Memory B cell (primary cell): ENCODE measurements at places on chromosomes 6 and 20.
A peak's percentile ranks its signal among the peaks of the same experiment; 100 is the strongest.

DNA sequence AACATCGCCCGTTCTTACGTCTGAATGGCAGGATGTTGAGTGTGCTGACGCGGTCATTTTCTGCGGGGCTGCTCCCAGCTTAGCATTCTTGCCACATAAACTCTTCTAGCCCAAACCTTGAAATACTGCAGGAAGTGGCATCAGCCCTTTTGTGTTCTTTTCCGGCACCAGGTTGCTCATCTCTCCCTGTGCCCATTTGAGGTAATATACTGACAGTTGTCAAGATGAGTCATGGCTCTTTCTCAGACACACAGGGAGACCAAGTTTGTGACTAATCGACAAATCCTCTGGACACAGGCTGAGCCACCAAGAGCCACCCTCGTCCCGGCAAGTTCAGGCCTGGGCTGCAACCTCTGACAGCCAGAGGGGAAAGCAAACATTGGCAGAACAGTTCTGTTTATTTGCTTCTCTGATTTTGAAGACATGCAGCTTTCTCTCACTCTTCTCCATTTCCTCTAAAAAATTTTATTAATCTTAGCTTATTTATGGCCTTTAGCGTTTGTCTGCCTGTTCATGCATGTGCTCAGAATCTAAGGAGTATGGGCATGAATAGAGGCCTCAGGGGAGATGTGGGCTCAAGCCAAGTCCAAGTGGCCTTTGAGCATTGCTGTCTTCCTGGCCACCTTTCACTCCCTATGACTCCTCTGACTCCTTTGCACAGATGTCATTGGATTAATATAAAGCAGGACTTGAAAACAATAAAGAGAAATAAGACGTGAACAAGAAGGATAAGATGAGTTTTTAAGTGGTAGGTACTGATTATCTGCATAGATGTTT is 328.2 kb upstream of the JAG1 start:
- DNase-seq: no peak

DNA sequence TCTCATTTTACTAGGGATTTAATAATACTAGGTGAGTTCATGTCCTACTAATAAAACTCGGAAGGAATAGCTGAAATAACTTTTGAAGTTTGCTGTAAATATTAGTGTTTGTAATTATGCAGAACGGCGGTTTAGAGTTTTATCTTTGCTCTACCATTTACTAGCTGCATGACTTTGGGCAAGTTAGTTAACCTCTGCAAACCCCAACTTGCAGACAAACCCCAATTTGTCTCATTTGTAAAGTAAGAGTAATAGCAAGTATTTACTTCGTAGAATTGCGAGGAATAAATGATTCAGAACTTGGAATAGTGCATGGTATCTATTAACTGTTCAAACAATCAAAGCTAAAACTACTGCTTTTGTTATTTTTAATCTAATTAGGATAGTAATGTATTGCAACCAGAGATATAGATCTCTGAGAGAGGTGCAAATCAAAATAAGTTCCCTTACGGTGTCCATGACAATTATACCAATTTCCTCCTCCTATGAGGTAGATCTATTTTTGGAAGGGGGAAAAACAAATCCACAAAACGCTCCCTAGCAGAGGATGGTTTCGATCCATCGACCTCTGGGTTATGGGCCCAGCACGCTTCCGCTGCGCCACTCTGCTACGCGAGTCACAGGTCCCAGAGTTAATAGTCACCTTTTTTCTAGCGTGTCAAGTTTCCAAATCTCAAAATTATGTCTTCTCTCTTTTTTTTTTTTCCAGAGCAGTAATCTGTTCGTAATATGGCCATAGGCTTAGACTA is 35.1 kb upstream of the BTN3A2 start:
- DNase-seq: no peak

GRCh38 chr6:109461733-109462526 is 6.4 kb upstream of the MICAL1 start:
- no peak for DNase-seq

- DNase-seq: no peak
Measured at GRCh38 chr6:40950986-40951698, 87.9 kb downstream of the UNC5CL start.

DNA sequence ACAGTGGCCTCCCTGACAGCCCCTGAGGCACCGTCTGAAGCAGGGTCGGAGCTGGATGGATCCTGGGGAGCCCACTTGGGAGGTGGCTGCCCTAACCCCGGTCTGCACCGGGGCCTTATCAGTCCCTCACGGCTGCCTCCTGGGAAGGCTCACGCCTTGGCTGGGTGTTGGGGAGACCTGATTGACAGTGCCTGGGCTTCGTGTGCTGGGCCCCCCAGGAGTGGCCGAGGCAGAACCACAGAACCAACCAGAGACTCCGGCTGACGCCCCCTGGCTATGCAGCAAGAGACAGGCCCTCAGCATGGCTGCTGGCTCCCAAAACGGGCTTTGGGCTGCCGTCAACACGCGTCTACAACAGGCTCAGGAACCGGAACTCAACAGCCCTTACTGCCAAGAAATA is 219.6 kb downstream of the TAF4 start:
- no peak for DNase-seq

DNA sequence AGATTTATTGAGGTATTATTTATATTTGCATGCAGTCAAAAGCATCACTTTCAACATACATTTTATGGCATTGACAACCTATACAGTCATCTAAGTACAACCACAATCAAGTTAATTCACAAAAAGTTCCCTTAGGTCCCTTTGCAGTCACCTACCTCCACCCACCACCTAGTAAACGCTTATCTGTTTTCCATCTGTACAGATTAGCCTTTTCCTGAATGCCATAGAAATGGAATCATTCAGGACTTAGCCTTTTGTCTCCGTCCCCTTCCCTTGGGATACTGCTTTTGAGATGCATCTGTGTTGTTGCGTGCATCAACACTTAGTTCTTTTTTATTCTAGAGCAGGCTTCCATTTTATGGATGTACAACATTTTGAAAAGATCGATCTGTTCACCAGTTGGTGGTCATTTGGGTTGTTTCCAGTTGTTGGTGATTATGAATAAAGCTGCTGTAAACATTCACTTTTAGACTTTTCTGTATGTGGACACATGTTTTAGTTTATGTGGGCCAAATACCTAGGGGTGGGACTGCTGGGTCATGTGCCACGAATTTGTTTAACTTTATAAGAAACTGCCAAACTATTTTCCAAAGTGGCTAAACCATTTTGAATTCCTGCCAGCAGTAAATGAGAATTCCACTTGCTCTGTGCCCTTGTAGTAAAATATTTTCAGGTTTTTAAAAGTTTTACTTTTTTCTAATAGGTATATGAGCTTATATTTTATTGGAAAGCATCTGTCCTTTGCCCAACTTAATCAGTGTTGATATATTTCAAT is 17.6 kb upstream of the IFNGR1 start:
- no peak for DNase-seq

GRCh38 chr20:47999166-47999565 is 213.9 kb upstream of the SULF2 start:
- DNase-seq: no peak

DNA sequence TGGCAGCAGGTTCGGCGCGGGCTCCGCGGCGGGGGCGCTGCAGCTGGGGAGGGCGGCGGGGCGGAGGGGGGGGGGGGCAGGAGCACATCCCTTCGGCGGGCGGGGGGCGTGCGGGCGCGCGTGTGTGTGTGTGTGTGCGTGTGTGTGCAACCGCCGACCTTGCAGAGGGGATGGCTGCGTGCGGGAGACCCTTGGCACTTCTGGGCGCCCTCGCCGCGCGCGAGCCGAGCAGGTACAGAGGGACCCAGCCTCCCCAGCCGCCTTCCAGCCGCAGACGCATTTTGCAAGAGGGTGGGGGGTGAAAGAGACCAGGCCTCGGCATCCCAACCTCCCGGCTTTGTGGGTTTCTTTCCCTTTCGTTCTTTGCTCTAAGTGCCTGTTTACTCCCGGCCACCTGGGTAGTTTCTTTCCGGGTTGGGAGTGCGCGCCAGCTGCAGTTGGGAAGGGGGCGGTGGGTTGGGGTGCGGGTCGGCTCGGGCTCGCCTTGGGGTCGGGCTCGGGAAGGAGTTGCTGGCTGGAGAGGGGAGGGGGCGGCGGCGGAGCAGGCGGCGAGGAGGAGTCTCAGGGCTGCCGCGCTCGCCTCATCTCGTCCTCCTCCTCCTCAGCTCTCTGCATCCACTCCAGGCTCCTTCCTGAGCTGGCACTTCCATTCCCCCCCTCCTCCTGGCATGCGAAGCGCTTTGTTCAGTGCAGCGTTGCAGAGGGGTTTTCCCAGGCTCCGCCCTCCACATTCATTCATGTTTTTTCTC is 620 bp downstream of the HIVEP1 start:
- DNase-seq: peak; percentile 76

DNA sequence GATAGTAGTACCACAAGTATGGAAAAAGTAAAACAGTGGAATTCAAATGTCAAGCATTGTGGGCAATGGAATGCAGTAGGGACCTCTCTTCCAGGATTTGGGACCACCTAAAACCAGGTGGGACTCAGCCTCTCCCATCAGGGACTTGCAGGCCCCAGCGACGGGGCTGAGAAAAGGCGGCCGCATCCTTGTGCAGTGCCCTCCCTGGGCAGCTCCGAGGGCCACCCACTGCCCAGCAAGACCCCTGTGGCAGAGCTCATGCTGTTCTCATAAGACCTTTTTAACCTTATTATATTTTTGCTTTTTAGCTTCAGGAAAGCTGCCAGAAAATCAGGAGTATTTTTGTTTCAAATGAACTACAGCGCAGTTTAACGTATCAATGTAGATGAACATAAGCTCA is 142.6 kb upstream of the RPS6KA2 start:
- DNase-seq: no peak

DNA sequence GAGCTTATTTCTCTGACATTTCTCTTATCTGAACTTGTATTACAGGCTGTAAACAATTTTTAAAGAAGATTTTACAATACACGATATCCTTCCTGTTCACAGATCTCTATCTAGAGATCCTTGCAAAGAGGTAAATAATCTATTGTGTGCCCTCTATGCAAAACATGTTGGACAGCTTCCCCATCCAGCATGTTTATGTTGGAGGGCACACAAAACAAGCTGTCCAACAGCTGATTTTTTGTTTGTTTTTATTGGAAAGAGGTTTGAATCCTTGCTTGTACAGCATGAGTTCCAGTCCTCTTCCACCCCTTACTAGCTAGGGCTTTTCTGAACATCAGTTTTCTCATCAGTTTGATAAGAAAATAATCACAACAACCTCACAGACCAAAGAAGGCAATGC is 62.3 kb upstream of the SYNDIG1 start:
- no peak for DNase-seq

DNA sequence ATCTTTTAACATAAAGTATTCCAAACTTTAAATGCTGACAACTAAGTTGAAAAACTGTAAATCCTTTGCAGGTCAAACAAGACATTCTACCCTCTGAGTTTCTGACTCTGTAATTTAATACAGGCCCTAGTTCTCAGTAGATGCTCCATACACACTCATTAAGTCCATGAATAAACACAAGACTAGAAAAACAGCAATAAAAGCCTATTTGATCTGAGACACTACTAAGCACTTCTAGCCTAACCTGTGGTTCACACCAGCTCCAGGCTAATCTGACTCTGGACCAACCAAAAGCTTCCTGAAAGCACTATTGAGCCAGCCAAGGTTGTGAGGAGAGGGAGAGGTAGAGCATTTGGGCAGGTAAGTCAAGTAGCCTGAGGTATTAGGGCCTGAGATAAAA is 103.9 kb downstream of the EPM2A start:
- no peak for DNase-seq

- DNase-seq: no peak
Measured at GRCh38 chr6:34445313-34445860, 19.5 kb upstream of the RPS10 start.

- no peak for DNase-seq
Measured at GRCh38 chr6:77341058-77341986, 122.0 kb downstream of the HTR1B start.

DNA sequence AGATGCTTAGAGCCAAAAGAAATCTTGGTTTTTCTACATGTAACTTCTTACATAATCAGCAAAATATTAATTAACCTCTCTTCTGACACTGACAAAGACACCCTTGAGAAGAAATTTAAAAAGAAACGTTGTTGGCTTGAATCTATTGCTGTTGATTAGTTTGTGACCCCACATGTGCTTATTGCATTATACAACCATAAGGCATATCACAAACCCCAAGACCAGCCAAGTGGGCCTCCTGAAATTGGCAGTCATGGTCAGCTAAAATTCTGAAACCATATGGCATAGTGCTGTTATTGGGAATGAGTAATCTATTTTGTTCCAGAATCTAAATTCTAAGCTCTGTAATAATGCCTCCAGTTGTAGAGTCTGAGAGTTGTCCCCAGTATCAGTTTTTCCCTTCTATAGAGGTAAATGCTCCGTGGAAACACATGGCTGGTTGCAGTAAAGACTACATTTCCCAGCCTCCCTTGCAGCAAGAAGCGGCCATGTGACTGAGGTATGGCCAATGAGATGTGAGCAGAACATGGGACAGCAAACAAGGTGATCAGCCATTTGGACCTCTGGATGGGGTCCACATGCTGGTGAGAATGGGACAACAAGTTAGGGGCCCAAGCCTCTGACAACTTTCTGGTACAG is 42.3 kb upstream of the PTPN1 start:
- no peak for DNase-seq

DNA sequence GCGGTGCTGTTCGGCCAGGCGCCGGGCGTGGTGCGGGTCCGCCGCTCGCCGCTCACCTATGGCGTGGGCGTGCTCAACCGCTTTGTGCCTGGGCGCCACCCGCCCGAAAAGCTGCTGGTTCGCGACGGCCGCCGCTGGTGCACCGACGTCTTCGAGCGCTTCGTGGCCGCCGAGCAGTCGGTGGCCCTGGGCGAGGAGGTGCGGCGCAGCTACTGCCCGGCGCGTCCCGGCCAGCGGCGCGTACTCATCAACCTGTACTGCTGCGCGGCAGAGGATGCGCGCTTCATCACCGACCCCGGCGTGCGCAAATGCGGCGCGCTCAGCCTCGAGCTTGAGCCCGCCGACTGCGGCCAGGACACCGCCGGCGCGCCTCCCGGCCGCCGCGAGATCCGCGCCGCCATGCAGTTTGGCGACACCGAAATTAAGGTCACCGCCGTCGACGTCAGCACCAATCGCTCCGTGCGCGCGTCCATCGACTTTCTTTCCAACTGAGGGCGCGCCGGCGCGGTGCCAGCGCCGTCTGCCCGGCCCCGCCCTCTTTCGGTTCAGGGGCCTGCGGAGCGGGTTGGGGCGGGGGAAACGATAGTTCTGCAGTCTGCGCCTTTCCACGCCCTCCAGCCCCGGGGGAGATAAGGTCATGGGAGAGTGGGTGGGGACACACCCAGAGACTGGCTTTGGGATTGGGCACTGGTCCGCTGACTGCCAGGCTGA is 15.7 kb downstream of the ADISSP start:
- DNase-seq: no peak

- DNase-seq: no peak
Measured at GRCh38 chr6:99189823-99190721, 159.4 kb downstream of the FAXC start.

- no peak for DNase-seq
Measured at GRCh38 chr20:57178582-57179111, 87.8 kb downstream of the BMP7 start.
